ENCODE measurements at places on chromosomes 5 and 9.

GRCh38 chr5:127011961-127012644 lies 18.3 kb downstream of the MARCHF3 start:
- no peak for DNase-seq

GRCh38 chr9:7665874-7666273 lies 133.7 kb downstream of the DMAC1 start:
- DNase-seq, result no peak

GRCh38 chr9:131812116-131812790 lies 72.4 kb upstream of the RAPGEF1 start:
- DNase-seq, result no peak

- no peak for DNase-seq
These were observed 103.7 kb downstream of the CMYA5 start for GRCh38 chr5:79793304-79793703.

Data from progenitor cell of endocrine pancreas (in vitro differentiated cells).